ENCODE measurements at places on chromosomes 16 and 17.

DNA sequence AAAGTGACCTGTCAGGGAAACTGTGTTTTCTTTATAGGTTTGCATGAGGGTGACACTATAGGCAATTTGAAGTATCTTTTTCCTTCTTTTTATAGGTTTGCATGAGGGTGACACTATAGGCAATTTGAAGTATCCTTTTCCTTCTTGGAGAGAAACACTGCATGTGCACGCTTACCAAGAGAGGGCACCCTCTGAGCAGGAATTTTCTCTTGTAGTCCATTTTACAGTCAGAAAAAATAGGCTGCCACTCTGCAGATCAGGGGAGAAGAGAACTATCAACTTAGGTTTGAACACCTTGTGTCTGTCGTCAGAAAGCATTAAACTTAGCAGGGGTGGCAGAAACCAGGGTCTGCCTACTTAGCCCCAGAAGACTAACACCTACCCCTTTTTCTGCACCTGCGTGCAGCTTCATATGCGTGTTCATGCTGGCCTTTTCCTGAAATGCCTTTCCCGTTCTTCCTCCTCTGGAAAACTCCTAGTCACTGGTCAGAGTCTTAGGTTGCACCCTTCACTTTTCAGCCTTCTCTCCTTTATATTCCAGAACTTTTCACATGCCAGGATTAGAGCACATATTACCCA, 16.4 kb upstream of the SMIM36 start:
- DNase-seq: peak; percentile 43

DNA sequence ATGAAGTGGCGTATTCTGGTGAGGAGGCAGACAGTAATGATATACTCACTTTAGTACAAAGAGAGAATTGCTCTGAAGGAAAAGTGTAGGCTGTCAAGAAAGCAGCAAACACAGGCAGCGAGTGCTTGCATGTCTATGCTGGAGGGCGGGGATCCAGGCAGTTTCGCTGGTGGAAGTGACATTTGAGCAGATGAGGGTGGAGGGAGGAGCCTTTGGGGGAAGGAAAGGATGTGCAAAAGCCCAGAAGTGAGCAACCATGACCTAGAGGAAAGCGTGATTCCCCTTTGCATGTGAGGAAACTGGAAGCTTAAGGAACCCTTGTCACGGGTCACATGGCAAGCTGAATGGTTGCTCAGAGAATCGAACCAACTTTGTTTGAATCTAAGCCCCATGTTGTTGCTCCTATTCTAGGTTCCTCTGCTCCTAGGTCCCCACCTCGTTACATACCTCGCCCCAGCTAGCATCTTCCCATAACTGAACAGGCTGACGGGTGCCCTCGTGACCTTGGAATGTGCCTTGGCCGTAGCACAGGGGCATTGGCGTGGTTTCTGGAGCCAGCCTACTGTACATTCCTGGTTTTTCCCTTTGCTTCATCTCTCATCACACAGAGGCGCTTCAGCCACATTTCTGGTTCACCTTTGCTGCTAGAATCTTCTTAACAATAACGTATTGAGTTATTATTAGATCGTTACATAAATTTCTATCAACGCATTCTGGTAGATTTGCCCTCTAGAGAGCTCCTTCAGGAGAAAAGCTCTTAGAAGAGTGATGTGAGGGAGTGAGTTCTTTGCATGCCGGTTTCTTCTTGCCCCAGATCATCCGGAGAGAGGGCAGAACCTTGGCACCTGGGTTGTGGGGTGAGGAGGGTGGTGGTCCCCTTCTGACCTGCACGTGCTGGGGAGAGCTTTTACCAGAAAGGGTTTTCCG, 191.8 kb downstream of the SNX29 start:
- DNase-seq: no peak

DNA sequence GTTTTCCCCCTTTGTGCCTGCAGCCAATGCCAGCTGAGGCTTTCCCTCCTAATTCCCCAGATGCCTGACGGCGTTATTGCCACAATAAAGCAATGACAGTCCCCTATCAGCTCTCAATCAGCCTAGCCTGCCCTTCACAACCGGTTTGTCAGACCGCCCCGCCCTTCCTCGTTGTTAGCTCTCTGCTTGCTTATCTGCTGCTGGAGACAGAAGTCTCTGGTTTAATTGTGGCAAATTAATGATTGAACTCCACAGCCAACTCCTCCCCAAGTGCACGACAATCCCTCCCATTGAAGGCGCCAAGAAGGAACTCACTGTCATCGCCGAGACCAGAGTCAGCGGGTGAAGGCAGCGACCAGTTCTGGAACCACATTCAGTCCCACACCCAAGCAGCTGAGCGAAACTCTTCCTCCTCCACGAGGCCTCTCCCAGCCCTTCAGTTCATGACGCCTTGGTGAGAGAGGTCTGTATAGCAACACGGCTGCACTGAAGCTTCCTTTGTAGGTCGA, 474.4 kb downstream of the SLC39A11 start:
- no peak for DNase-seq

DNA sequence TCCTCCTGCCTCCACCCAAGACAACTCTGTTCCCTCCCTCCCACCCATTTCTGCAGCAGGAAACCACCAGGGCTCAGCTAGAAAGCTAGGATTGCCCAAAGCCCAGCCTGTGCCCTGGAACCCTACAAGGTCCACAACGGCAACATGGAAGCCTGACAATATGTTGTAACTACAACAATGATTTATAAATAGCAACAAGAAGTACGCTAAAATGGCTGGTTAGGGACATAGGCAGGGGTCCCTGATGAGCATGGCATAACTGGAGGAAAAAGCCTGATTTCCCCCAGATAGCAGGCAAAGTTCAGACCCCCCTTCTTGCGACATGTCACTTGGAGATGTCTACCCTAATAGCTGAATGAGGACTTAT, 6.6 kb downstream of the ST3GAL2 start:
- DNase-seq: no peak

GRCh38 chr17:10262451-10262850, 64.0 kb upstream of the GAS7 start:
- no peak for DNase-seq

DNA sequence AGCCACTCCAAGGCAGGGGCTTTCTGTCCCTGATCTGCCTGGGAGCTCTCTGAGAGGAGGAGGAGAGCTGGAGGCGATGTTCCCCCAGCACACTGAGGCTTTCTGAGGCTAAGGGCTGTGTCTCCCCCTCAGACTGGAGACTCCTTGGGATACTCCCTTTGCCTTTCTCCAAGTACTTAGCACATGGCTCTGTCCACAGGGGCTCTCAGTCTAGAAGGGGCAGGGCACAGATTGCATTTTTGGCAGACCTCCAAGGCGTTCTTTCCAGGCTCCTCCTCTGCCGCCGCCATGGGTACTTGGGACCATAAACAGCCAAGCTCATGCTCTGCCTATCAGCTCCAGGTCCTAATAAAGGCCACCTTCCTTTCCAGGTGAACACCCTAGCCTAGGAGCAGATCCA, 1.8 kb upstream of the GIP start:
- peak; percentile 36 for DNase-seq

- DNase-seq: no peak
These were observed 11.2 kb downstream of the NAA60 start for GRCh38 chr16:3454631-3455147.

GRCh38 chr16:53945996-53946395, 242.0 kb downstream of the FTO start:
- peak; percentile 52 for DNase-seq

GRCh38 chr16:80147026-80147655, 393.7 kb upstream of the DYNLRB2 start:
- DNase-seq: peak; percentile 70

- DNase-seq: no peak
These were observed 309.3 kb downstream of the C16orf95 start for GRCh38 chr16:87007907-87008306.

- peak; percentile 55 for DNase-seq
These were observed 9.4 kb upstream of the CEP20 start for GRCh38 chr16:15897834-15898254.

GRCh38 chr17:10183931-10184930, 14.2 kb downstream of the GAS7 start:
- DNase-seq: no peak

All from EH (cell line).